ENCODE measurements at places on chromosomes 6 and 20.

- DNase-seq = no peak
These were observed 3.7 kb upstream of the SLC17A2 start for GRCh38 chr6:25934156-25934555.

GRCh38 chr6:107894809-107895396 lies 63.1 kb downstream of the SEC63 start:
- DNase-seq = no peak

- DNase-seq = no peak
These were observed 53.0 kb downstream of the HDGFL1 start for GRCh38 chr6:22622351-22622750.

DNA sequence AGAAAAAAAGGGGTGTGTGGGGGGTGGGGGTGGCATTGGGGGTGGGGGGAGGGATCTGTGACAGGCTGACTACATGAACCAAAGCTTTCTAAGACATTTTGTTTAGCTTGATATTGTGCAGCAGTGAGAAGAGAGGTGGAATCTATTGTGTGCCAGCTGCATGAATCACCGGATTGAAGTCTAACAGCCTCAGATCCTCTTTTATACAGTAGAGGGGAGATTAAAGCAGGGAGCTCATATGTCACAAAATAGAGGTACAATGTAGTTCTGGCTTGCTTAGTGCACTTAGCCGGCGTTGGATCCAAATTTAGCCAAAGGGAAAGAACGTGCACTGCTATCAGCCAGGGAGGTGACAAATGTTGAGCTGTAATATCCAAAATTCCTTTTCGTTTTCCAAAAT lies 404.2 kb upstream of the CITED2 start:
- DNase-seq = peak; percentile 59

GRCh38 chr6:13764996-13765395 lies 49.4 kb downstream of the MCUR1 start:
- DNase-seq = no peak

- peak; percentile 2 for DNase-seq
These were observed 367.3 kb upstream of the EPHA7 start for GRCh38 chr6:93786474-93787330.
